Amygdala (tissue), 56 donors: ENCODE measurements at places on chromosomes 3 and 15.

GRCh38 chr15:63284335-63284734 is 6.9 kb downstream of the APH1B start:
- no peak for DNase-seq

- no peak for DNase-seq
These were observed 23.7 kb downstream of the XXYLT1 start for GRCh38 chr3:195247086-195247862.

DNA sequence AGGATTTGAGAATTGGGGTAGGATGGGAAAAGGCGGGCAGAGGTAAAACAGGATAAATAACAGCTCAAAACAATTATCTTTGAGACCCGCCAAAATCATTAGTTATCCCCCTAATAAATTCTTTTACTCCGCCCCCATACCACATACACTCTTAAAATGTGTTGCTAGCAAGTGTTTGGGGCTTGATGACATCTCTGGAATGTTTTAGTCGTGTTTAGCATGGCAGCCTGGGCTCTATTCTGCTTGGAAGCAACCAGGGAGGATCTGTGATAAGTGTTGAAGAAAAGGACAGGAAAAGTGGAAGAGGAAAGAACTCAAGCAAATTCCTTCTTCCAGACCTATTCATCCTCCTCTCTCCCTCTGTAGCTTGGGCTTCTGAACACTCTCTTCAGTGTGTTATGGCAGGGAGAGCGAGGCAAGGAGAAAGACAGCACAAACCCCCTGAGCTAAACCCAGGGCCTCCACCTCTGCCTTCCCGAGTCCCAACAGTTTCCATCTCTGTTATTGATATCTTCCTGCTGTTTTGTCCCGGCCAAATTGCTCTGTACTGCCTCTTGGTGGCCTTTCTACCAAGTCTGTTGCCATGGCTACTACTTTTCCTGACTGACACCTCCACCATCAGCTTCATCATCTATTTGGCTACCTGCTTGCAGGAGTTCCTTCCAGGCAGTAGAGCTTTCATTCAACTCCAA is 135.8 kb downstream of the RPL22L1 start:
- no peak for DNase-seq

GRCh38 chr15:74995182-74995778 is at the start of gene SCAMP5:
TSS of gene SCAMP5 (plus strand) at chr15:74995563. CDS start at chr15:75011840, 16,277 bp downstream.
- DNase-seq, result peak; percentile 91
